ENCODE measurements at places on chromosomes 7 and 10.

DNA sequence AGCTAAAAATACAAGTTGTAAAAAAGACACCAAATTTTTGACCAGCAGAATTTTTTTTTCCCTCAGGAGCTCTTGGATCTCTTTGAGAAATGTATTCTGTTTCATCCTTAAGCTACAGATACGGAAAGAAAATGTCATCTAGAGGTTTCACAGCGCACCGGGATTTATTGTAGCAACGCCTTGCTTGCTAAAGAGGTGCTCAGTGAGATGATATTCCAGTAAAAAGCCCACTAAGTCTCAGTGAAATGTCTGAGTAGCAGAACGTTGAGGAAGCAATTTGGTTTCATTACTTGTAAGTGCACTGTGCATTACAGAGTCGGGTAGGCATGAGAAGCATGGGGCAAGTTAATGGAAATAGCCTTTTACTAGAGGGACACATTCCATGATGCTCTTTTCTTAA is 62.5 kb downstream of the GLRX3 start:
- no peak for DNase-seq

GRCh38 chr10:58734116-58734515 is 221.4 kb downstream of the BICC1 start:
- no peak for DNase-seq

- no peak for DNase-seq
Measured at GRCh38 chr7:12269100-12269895, 58.2 kb downstream of the TMEM106B start.

DNA sequence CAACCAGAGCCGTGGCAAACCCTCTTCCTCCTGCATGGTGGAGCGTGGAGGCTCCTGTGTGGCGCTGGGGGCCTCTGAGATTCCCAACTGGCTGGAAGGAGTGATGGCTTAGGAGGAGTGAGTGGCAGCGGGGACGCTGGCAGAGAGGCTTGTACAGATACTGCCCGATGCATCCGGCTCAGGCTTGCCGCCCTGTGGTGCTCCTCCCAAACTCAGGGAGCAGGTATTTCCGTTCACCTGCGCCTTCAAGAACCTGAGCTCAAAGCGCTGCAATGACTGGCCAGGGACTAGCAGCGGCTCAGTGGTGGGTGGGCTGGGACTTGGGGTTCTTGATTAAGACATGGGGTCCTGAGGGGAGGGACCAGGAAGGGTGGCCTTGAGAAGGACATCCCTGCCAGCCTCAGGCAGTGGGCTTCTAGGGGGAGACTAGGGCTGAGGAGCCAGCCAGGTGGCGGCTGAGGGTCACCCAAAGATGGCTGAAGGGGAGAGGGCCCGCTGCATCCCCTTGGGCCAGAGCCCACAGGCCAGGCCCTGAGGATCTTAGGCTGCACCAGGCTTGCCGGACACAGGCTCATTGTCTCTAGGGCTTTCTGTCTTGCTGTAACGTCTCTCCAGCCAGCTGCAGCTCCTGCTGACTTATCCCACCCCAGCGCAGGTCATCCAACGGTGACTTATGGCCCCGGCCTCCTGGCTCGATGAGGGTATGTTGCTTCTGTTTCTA is 3.2 kb downstream of the ZNF775 start:
- DNase-seq: no peak

DNA sequence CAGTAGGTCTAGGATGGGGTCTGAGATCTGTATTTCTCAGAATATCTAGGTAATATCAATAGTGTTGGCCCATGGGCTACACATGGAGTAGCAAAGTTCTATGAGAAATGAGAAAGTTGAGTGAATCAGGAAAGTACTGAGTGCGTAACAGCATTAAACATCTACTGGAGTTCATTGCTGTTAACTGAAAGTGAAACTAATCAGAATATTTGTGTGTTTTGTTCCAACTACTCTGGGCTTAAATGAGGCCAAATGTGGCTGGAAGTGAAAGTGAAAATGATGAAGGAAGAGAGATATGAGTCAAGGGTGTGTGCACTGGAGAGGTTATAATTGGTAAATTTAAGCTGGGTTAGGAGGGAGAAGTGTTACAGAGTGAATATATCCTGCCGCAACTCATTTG is 46.5 kb downstream of the TMEM106B start:
- no peak for DNase-seq

- DNase-seq: no peak
Measured at GRCh38 chr7:128116740-128117139, 85.5 kb upstream of the LRRC4 start.

DNA sequence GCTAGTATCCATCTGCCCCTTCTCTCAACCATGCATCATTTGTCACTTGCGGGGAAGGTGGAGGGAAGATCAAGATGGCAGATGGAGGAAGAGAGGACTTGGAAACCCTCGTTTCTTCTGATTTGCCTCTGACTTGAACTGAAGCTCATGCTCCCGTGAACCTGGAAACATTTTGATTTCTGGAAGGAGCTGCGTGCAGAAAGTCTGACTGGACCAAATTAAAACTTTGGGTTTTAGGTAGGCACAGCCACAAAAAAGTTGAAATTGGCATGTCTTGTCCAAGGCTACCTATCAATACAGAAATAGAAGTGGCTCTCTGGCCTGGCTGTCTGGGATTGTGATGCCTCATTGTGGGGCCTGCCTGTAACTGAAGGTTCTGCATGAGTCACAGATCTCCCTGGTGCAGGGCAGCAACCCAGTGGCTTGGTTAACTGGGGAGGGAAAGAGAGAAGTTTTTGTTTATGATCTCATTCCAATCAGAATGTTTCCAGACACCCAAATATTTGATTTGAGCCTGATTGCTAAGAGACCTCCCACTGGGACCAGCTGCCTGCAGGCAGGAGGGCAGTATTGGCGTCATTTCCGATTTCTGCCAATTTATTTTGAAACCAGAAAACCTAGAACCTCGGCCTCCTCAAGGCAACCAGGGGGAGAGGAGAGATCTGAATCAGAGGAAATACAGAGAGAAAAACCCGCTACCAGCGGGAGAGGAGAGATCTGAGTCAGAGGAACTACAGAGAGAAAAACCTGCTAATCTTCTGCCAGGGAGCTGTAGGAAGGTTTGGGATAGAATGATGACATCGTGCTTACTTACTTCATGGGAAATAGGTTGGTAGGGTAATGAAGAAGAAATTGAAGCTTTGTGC is 363.6 kb downstream of the ANKRD30A start:
- DNase-seq: no peak

DNA sequence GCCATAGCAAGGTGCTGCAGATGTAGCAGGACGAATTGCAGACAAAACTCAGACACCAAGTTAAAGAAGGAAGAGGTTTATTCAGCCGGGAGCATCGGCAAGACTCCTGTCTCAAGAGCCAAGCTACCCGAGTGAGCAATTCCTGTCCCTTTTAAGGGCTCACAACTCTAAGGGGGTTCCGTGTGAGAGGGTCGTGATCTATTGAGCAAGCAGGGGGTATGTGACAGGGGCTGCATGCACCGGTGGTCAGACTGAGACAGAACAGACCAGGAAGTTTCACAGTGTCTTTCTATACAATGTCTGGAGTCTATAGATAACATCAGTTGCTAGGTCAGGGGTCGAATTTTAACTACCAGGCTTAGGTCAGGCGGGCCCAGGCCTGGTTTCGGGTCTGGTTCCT is 222.0 kb upstream of the C7orf33 start:
- DNase-seq: no peak

GRCh38 chr7:4065190-4065589 is 616.9 kb upstream of the FOXK1 start:
- DNase-seq: no peak

DNA sequence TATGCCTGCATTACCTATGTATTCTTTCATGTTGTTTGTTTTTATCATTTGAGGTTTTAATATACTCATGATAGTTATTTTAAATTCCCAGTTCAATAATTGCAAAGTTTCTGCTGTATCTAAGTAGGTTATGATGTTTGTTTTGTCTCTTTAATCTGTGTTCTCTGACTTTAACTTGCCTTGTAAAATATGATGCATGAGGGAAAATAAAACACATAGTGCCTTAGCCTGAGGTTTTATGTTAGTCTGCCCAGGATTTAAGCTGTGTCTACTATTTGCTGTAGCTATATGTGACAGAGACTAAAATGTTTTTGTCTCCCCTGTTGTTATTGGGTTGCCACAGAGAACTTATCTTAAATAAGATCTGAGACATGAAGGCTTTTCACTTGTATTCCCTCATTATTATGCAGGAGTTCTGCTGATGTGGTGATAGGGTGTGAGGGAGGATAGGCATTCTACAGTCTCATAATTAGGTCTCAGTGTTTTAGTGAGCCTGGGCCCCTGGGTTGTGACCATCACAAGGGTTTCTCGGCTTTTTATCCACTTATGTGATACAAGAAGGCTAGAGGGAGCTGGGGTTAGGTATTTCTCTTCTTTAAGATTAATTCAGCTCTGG is 582.5 kb downstream of the CNTNAP2 start:
- DNase-seq: no peak

DNA sequence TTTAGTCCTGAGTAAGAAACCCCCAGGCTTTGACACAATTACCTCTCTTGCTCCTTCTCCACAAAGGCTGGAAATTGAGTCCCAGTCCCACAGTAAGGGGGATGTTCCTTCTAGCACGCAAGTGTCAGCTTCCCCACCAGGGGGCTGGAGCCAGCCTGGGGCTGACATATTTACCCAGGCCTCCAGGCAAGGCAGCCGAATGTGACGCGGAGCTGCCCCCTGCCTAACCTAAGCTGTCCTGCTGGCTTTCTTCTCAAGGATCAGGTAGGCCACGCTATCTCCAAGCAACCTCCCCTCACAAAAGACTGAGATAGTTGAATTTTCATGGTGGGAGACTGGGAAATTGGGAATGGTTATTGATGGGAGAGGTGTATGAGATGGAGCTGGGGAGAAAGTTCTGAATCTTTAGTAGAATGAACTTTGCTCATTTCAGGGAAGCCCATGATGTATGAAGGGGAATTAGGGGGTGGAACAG is 19.2 kb upstream of the BMPER start:
- no peak for DNase-seq

GRCh38 chr10:74947781-74948401 is 121.5 kb downstream of the KAT6B start:
- no peak for DNase-seq

DNA sequence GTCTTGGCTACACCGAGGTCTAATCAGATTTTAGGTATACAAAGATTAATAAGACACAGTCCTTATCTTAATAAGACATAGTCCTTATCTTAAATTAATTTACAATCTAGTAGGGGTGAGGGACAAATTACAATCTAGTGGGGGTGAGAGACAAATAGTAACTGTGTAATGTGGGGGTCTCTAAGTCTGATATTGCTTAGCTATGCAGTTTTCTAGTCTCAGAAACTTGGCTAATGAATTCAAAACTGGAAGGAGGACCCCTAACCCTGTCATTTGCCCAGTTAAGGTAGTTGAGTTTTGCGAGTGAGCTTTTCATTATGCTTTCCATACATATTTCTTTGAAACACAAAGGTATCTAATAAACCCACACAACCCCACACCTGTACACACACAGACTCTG is 136.1 kb downstream of the DPP6 start:
- no peak for DNase-seq

DNA sequence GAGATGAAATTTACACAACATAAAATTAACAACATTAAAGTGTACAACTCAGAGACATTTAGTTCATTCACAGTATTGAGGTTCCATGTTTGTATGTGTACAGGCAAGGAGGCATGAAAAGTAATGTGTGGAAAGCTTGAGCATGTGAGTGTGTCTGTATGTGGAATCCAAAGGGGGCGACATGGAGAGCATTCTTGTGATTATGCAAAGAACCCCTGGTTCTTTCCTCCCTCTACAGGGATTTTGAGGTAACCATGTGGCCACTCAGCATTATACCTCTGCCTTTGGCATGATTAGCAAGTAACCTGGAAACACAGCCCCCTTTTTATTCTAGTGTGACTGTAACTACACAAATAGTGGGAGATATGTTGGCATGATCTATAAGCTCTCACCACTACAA is 21.0 kb downstream of the OR2F1 start:
- no peak for DNase-seq

- no peak for DNase-seq
Measured at GRCh38 chr10:69901628-69902505, 100.2 kb downstream of the COL13A1 start.

GRCh38 chr10:116610443-116611152 is 10.2 kb upstream of the PNLIPRP2 start:
- DNase-seq: no peak

- no peak for DNase-seq
Measured at GRCh38 chr10:114650266-114650665, 7.8 kb downstream of the ABLIM1 start.

DNA sequence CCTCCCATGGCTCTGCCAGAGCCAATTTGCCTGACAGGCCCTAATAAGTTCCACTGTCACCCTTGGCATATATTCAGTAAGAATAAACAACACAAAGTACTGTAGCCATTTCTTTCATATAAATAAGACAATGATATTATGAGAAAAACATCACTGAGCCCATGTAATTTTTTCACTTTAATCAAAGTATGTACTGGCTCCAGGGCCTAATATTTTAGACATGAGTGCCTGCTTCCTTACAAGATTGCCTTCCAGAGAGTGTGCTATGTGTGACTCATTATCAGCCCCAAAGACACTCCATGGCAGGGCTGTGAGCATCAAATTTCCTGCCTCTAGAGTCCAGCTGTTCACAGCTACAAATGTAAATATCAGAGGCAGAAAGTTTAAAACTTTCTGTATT is 297.6 kb downstream of the LHFPL3 start:
- DNase-seq: no peak

Data from stimulated activated CD8-positive, alpha-beta memory T cell treated with anti-CD3 and anti-CD28 coated beads, Interleukin-2, amount 100 ng/mL, for 1 hour (primary cell).